ENCODE measurements at places on chromosomes 4 and X.

GRCh38 chrX:18422325-18422724 lies 3.1 kb upstream of the CDKL5 start:
- no peak for DNase-seq

- DNase-seq = no peak
These were observed 201.0 kb downstream of the PAPSS1 start for GRCh38 chr4:107519053-107519452.

GRCh38 chrX:140510306-140510676 lies 5.4 kb upstream of the SOX3 start:
- no peak for DNase-seq

DNA sequence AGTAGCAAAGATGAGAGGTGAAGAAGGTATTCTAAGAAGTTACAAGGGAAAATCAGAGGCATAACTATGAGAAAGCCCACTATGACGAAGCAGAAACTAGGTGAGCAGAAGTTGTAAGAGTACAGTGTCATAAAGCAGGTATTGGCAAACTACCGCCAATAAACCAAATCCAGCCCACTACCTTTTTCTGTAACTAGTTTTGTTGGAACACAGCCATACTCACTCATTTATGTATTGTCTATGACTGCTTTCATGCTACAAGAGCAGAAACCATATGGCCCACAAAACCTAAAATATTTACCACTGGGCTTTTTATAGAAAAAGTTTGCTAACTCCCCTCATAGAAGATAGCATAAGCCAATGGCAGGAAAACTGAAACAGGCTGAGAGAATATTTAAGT lies 31.8 kb upstream of the ZCCHC13 start:
- no peak for DNase-seq

- DNase-seq = no peak
These were observed 132.4 kb downstream of the RPA4 start for GRCh38 chrX:97016106-97016505.

DNA sequence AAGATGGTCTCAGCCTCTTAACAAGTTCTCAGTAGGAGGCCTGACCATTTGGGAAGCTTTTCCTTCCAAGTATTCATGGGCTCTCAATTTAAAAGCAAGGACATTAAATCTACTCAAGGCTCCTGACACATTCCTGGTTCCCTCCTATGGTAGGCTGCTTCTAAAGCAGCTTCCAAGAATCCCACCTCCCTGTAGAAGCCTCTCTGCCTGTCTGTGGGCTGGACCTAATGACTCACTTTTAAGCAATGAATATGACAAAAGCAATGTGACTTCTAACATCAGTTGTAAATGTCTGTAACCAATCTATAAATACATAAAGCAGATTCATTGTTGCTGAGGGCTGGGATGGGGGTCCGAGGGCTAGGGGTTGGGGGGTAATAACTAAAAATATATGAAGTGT lies 99.5 kb upstream of the FAM9B start:
- no peak for DNase-seq

DNA sequence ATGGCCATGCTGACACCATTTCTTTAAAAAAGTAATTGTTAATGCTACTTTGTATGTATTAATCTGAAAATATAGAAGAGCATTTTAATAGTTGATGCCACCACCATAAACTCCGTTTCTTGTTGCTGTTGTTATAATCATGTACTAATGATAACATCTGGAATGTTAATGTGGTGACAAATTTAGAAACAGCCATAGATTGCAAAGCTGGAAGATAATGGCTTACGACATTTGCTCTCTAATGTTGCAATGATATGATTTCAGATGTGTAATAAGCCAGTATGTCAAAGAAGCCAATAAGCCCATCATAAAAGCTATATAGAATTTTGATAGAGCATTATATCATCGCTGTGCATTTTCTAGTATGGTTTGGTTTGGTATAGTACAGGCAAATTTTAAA lies 579.4 kb upstream of the ZFP42 start:
- no peak for DNase-seq

DNA sequence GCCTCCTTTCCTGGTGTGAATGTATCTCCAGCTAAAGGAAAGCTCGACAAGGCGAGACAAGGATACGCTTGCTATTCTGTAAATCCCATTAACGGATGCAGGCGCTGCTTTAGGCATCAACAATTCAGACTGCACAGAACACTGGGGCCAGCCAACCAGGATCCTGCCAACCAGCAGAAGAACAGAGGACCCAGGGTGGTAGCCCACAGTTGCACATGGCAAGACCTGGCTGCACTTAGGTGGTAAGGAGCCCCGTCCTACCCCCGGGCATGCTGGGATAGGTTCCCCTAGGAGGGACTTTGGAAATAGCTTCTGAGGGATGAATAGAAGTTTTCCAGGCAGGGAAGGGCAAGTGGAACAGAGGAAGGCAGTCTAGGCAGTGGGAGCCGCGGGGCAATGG lies 20.7 kb downstream of the PSAPL1 start:
- no peak for DNase-seq

- no peak for DNase-seq
These were observed 20.3 kb downstream of the KLF3 start for GRCh38 chr4:38684271-38684670.

DNA sequence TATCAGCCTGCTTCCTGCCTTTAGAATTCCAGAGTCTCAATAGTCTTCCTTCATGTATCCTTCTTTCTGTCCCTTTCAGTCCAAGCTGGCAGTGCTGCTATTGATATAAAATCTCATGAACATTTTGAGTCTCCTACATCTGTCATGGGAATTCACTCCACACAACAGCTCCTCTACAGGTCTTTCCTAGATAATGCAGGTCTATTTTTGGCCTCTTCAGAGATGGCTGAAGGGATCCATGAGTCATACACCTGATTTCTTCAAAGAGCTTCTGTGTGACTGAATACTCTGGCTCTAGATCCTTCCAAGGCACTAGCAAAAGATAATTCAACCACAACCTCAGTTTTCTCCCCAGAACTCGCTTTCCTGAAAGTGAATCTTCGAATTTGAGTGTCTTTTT lies 115.4 kb downstream of the STPG2 start:
- DNase-seq = no peak

- DNase-seq = no peak
These were observed 1.1 kb upstream of the RRH start for GRCh38 chr4:109826719-109827118.

DNA sequence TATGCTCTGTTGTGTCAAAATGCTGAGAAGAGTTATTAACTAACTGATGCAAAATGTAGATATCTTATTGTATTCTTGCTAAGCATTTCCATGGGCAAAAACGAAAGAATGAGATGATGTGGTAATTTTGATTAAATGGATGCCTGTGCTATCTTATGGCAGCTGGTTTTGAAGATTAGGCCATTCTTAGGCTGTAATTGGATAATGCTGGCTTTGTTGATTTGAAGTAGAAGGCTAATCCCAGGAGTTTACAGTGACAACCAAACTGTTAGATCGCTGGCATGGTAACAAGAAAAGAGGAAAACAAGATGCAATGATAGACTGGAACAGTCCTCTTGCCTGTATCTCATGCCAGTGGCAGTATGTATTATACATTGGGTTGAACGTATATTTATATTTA lies 74.1 kb upstream of the WDR44 start:
- DNase-seq = no peak
